M059J (cell line): ENCODE measurements at places on chromosomes 16 and 17.

DNA sequence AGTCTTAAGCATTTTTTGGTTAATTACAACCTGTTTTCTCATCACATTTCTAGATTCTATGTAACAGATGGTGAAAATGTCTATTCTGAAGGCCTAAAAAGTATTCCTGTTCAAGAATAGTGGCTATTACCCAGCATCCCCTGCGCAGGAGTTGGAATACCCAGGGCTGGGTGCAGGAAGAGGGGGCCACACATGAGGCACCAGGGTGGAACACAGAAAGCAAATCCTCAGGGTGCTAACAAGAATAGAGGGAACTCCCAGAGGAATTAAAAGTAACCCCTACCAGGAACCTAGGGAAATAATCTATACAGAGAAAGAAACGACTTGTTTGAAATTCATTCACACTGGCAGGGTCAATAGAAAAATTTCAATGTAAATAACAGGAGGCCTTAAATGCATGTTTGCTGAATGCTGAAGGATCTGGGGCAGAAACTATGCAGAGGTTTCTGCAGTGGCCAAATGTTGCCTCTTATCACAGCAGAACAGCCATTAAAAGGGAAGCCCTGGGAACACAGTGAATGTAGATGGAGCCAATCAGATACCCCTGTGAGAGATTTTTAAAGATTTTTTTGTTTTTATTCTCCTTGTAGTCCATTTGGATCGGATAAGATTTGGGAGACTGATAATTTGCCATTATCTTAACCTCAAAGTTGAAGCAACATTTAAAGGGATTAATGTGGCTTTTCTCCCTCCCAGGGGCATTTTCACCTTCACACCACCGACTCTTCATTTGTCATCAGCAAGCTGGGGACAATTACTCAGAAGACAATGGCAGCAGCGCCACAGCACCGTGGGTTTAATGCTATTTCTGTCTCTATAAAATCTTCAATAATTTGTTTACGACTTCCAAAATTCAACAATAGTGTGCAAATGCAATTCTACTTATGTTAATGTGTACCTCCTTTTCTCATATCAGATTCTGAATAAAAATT lies 196.0 kb upstream of the PSMD7 start:
- DNase-seq: no peak

- no peak for DNase-seq
Measured at GRCh38 chr16:51453251-51453650, 302.2 kb upstream of the SALL1 start.

DNA sequence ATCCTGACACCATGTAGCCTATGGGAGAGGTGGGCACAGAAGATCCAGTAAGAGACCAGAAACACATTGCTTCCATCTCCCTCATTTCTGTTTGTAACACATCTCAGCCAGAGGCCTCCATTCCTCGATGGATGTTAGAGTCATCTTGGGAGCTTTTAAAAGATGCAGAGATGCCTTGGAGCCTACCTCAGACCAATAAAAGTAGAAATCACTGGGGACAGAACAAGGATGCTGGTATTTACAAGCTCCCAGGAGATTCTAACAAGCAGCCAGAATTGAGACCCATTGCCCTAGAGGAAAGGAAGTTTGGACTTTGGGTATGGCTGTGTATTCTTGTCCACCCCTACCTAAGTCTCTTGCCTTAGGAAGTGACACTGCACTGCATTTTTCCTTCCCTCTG lies 40.8 kb downstream of the HS3ST3A1 start:
- DNase-seq: no peak

- no peak for DNase-seq
Measured at GRCh38 chr17:1379930-1380313, 20.1 kb downstream of the YWHAE start.

GRCh38 chr16:27907457-27907972 lies 156.0 kb downstream of the GSG1L start:
- DNase-seq: no peak

GRCh38 chr16:4017807-4018206 lies 98.4 kb downstream of the ADCY9 start:
- DNase-seq: no peak

GRCh38 chr17:30520882-30521281 lies 43.7 kb downstream of the GOSR1 start:
- DNase-seq: no peak

GRCh38 chr17:18037486-18037885 lies 1.5 kb downstream of the ATPAF2 start:
- no peak for DNase-seq

DNA sequence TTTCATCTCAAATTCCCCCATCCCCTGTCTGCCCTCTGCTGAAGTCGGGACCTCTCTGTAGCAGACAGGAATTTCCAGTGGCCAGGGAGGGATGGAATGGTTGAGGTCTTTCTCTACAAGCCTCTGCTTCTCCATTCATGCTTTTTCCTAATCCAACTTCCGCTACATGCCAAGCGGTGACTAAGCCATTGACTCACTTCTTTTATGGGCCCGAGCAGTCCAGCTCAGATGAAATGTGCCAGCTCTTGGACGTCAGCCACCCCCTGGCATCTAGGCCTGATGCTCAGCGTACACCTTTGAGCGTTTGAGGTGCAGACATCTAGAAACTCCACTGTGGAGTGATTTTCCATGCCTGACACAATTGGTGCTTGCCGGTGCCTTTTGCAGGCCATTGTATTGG lies 40.7 kb upstream of the GPR139 start:
- peak; percentile 84 for DNase-seq

DNA sequence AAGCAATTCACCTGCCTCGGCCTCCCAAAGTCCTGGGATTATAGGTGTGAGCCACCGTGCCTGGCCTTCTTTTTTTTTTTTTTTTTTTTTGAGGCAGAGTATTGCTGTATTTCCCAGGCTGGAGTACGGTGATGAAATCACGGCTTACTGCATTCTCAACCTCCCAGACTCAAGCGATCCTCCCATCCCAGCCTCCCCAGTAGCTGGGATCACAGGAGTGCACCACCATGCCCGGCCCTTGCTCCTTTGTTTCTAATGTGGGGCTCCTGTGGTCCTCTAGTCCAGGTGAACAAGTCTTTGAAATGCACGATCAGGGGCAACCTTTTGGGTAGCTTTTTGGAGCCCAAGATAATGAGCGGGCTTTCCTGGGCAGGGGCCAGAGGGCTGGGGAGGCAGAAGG lies 23.2 kb downstream of the CMIP start:
- no peak for DNase-seq

DNA sequence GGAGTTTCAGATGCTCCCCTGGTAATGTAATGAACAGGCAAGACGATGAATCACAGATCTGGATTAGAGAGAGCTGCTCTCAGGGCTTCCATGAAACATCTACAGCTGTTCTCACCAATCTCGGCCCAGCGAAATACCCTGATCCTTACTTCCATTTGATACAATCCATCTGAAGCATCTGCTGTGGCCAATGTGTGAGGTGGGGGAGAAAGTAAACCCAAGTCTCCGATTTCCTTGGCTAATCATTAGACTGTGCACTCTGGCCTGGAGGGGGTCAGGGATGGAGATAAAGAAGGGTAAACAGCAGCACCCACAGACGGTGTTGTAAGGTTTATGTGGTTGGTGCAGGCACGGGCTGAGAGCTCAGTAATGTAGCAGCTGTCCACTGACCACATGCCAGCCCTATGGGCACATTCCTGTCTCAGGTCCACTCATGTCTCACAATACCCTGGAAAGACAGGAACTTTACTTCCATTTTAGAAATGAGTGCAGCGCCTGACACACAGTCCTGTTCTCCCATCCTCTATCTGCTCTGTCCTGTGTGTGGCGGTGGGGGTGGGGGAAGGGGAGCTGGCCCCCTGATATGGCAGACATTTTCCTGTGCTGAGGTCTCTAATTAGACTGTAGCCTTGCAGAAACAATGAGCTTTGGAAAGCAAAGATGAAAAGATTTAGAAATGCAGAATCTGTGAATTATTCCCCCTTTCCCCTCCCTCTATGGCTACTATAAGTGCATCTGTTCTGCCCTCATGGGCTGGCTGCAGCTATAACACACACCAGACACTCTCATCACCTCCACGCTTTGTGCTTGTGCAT lies 48.3 kb upstream of the ERN1 start:
- DNase-seq: peak; percentile 7

GRCh38 chr16:67888331-67888730 lies 3.6 kb downstream of the NRN1L start:
- DNase-seq: no peak

DNA sequence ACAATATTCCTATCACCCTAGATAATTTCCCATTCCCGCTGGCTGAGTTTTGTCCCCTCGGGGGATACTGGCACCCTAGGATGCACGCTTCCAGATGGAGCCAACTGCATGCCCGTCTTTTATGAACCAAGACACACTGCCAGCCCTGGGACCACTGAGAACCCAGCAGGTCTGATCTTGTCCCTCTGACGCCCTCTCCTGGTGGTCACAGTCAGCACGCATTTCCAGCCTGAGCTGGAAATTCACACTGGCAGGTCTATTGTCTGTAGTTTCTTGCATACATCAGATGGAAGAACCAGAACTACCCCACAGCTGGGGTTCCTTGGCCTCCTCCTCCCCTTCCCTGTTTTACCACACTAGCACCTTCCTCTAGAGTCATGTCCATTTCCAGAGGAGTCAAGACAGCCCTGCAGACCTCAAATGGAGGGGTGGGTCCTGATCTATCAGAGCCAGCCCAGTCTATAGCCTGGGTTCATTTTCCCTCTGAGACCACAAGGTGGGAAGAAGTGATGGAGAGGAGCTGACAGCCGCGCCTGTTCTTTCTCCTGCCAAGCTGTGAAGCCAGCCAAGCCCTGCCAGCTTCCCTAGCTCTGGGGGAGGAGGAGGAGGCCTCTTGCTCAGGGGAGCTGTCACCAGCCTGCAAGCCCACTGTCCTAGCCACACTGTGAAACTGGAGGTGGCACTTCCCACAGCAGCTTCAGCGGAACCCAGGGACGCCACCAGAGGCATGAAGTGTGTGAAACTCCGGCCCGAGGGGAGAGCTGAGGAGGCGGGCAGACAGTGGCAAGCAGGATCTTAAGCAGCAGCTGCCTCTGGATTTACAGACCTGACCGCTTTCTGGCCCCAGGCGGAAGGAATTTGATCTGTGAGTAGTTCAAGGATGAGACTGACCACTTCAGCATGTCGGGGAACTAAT lies 29.3 kb downstream of the MXRA7 start:
- DNase-seq: peak; percentile 51

DNA sequence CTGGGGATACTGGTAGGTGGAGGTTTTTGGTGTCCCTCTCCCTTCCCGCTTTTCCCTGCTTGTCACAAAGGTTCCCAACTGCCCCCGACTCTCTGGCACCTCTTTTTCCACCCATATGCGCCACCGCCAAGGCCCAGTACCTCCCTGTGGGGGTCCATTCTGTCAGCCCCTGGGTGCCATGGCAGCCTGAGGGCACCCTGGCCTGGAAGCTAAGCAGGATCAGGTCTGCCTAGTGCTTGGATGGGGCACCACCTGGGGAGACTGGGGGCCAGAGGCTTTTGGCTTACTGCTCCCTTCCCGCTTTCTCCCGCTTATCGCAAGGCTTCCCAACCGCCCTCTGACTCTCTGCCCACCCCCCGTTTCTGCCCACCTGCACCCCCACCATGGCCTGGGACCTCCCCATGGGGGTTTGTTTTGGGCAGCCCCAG lies 2286.4 kb downstream of the TP53TG3F start:
- DNase-seq: no peak

DNA sequence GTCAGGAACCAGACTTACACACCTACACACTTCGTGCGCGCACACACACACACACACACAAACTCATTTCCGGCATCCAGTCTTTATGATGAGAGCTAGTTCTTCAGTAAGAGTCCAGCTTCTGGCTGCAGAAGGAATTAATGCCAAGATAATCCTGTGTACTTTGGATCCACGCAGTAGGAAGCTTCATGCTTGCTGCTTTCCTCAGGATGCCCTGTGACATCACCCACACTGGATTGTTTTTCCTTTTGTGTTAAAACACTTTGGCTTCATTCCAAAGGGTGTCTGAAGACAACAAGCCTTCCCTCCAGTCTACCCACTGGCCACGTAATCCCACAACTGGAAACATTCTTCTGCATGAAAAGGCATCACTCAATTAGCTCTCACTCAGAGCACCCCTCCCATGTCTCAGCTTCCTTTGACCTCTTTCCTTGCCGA lies 35.4 kb downstream of the KCNJ16 start:
- peak; percentile 70 for DNase-seq

DNA sequence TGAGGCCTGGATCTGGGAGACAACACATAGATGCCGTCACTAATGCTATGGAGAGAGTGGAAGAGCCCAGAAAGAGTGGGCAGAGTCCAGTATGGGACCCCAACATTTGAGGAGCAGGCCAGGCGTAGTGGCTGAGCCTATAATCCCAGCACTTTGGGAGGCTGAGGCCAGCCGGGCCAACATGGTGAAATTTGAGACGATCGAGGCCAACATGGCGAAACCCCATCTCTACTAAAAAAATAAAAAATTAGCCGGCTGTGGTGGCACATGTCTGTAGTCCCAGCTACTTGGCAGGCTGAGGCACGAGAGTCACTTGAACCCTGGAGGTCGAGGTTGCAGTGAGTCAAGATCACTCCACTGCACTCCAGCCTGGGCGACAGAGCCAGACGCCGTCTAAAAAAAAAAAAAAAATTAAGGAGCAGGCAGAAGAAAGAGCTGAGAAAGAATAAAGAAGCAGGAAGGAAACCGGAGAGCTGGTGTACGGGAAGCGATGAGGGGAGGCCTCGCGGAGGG lies 6.0 kb upstream of the DNAI2 start:
- no peak for DNase-seq

DNA sequence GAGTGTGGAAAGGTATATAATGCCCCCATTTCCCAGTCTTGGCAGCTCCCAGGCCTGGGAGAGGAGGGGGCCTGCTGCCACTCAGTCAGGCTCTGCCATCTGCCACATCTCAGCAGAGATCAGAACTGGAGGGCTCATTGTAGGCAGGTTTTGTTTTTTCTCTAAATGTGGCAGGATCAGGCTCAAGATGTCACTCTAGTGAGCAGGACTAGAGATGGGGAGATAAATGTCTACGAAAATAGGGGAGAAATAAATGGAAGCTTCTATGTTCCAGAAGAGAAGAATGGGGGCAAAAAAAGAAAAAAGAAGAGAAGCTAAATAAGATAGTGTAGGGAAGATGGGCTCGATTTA lies 13.9 kb downstream of the NXPH3 start:
- DNase-seq: no peak

GRCh38 chr16:26252598-26252997 lies 560.8 kb downstream of the HS3ST4 start:
- DNase-seq: no peak

GRCh38 chr17:35540589-35541404 lies 3.3 kb upstream of the SLFN12L start:
- peak; percentile 67 for DNase-seq

DNA sequence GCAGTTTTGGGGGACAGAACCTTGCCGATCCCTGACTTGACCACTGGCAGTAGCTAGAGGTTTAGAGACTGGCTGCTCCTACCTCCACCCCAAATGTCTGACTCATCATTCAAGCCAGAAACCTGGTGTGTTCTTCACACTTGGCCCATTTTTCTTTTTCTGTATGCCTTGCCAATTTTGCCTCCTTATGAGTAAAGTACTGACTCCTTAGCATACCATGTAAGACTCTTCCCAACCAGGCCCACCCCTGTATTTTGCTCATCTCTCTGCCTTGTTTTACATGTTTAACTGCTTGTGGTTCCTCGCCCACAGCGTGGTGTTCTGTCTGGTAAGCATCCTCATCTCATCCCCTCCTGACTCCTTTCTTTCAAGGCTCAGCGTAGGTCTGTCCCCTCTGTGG lies 37.9 kb downstream of the NUP88 start:
- DNase-seq: peak; percentile 24
